ENCODE measurements at places on chromosomes 2 and 18.

DNA sequence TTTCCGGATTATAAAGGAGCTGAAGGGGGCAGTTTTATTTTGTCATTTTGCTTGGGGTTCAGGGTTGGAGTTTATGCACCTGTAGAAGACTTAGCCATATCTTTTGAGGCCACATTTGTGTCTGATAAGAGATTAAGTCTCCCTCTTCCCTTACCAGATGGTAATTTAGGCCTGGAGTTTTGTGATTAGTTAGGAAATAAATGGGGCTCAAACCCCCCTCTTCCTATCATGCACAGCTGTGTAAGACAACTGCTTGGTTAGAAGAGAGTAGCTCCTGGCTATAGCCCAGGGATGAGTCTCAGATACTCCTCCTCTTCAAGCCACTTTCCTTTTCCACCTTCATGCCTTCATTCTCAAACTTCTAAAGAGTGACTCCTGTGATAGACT lies 802 bp upstream of the SAP130 start:
- no peak for DNase-seq

GRCh38 chr2:26925100-26925791 lies 45.2 kb upstream of the MAPRE3 start:
- no peak for DNase-seq

DNA sequence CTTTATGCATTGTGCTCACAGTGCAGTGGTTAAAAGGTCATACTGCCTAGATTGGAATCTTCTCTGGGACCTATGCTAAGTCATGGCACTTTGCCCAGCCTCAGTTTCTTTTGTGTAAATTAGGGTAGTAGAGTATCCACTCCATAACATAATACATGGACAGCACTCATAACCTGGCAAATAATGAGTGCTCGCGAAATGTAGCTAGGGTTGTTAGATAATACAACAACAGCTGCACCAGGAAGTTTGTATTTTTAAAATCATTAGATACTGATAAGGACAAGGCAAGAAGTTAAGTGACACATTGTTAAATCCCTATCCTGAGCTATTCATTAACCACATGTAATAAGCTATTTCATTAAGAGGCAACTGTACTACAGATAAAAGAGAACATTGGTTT lies 13.8 kb upstream of the PLA2R1 start:
- no peak for DNase-seq

DNA sequence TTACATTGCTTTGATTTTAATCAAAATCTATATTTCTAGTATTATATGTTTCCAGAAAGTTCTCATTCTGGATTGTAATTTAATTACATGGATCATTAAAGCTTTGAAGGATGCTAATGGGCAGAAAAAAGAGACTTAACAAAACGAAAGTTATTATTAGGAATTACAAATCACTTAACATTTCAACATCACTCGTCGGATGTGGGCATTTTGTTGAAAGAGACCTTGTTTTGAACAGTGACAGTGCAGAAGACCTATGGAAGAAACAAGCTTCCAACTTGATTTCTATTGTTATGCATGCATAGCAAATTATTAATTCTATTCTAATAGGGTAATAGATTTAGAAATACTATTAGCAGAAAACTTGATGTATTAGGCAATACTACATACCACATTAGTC lies 31.4 kb upstream of the DARS1 start:
- DNase-seq: no peak

DNA sequence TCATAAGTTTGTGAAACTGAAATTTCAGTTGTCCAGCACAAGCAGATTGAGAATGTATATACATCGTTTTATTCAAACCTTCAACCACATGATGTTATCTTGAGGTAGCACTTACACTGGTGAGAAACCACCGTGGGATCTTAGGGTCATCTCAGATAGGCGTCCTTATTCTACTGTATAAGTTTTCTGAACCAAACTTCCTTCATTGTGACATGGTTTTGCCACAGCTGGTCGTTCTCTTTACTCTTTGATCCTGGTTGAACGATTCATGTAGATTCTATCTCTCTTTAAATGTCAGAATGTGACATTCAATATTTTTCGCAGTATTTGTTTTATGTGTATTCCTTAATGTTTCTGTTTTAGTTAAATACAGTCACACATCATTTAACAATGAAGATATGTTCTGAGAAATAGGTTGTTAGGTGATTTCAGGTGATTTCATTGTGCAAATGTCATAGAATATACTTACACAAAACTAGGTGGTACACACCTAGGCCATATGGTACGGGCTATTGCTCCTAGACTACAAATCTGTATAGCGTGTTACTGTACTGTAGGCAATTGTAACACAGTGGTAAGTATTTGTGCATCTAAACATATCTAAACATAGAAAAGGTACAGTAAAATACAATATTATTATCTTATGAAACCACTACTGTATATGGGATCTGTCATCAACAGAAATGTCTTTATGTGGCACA lies 17.9 kb upstream of the ARHGAP25 start:
- no peak for DNase-seq

DNA sequence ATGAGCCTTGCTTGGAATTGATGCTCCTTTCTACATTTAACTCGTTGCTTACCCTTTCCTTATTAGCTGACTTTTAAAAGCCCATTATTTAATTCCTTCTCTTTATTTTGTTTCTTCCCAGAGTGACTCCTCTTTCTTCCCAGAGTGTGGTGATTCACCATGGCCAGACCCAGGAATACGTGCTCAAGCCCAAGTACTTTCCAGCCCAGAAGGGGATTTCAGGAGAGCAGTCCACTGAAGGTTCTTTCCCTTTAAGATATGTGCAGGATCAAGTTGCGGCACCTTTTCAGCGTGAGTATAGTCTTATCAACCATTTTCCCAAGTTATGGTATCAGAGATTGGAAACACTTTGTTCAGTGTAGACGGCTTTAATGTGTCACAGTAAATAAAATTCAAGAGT lies 163.7 kb downstream of the LTBP1 start:
- no peak for DNase-seq

Data from stimulated activated CD4-positive, alpha-beta T cell treated with anti-CD3 and anti-CD28 coated beads, Interleukin-4, amount 100 ng/mL, for 1 hour (primary cell).